ENCODE measurements at places on chromosomes 16 and 17.

GRCh38 chr17:71799657-71800056, 321.2 kb upstream of the SOX9 start:
- no peak for DNase-seq

- DNase-seq = no peak
Measured at GRCh38 chr16:3317315-3317999, 12.2 kb downstream of the ZNF75A start.

DNA sequence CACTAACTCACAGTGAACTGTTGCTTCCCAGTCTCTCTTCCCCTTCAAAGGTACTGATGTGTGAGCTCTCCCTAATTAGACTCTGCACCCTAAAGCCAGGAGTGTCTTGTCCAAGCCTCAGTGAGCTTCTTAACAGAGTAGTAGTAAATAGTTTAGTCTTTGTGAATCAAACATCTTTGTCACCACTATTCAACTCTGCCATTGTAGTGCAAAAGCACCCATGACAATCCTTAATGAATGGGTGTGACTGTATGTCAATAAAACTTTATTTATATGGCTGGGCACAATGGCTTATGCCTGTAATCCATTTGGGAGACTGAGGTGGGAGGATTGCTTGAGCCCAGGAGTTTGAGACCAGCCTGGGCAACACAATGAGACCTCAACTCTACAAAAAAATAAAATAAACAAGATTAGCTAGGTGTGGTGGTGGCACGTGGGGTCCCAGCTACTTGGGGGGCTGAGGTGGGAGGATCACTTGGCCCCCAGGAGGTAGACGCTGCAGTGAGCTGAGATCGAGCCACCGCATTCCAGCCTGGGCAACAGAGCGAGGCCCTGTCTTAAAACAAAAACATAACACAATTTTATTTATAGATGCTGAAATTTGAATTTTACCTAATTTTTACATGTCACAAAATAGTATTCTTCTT, 45.5 kb upstream of the TNRC6A start:
- DNase-seq = no peak

- peak; percentile 29 for DNase-seq
Measured at GRCh38 chr16:4617880-4618279, 3.2 kb upstream of the UBALD1 start.

GRCh38 chr17:61770752-61771533, 92.4 kb downstream of the BRIP1 start:
- DNase-seq = no peak

DNA sequence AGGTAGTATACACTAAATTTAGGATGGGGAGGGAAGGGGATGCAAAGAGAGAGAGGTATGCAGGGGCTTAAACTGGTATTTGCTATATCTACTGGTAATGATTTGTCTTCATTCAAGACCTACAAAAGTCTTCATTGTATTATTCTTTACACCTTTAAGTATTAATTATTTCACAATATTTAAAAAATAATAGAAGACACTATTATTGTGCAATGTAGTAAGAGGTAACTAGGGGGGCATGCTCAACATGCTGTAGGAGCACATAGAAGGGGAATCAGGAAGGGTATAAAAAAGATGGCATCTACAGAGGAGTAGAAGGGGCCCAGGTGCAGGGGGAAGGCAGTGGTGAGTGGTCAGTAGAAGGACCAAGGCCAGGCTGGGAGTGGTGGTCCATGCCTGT, 14.9 kb upstream of the CCR7 start:
- DNase-seq = no peak

DNA sequence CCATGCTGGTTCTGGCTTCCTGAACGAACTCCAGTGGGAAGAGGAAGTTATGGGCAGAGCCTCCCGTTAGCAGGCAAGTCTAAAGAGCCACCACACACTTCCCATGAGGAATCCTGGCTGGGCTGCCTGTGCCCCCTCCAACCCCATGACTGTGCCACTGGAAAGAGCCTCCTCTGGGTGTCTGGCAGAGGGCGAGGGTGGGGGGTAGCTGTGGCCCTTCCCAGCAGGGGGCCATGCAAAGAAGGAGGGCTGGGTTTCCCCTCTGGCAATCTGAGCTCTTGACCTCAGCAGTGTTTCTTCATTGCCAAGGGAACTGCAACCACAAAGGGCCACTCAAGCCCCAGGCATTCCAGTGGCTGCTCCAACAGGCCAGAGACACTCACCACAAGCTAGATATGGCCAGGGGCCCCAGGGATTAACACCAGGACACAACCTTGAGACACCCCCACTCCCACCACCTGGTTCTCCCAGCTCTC, 1.7 kb upstream of the RRAD start:
- DNase-seq = peak; percentile 98

- peak; percentile 86 for DNase-seq
Measured at GRCh38 chr17:15298176-15298575, 33.0 kb upstream of the PMP22 start.

- DNase-seq = peak; percentile 29
Measured at GRCh38 chr17:881778-882177, 97.8 kb downstream of the NXN start.

GRCh38 chr17:77286641-77287431, 146.1 kb downstream of the SEC14L1 start:
- peak; percentile 95 for DNase-seq

GRCh38 chr16:1533443-1533951, at the start of gene TMEM204:
Gene TMEM204 (plus strand): TSS chr16:1533666. CDS start chr16:1534276, 610 bp downstream.
- DNase-seq = peak; percentile 97

DNA sequence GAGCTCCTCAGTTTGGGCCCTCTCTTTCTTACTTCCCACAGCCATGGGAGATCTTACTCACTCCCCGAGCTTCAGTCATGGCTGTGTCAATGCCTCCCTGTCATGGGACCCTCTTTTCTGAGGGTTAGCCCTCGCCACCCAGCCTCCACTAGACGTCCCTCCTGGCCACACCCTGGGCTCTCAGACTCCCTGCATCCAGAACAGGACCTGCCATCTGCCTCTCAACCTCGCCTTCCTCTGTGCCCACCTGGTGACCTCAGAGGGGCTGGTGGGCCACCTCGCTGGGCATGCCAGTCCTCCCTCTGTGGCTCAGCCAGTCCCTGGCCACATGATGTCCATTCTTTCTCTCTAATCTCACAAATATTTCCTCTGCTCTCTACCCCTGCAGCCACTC, 54.6 kb upstream of the MED9 start:
- no peak for DNase-seq

GRCh38 chr16:31484491-31485171, 1.7 kb downstream of the SLC5A2 start:
- peak; percentile 90 for DNase-seq

- peak; percentile 98 for DNase-seq
Measured at GRCh38 chr17:58337600-58338453, 9.2 kb upstream of the TSPOAP1 start.

GRCh38 chr17:28385406-28385805, 13.9 kb downstream of the SARM1 start:
- no peak for DNase-seq

Measured in osteoblast (primary cell).